ENCODE measurements at places on chromosomes 16 and 17.

GRCh38 chr16:4263504-4264436, 9.1 kb downstream of the TFAP4 start:
- DNase-seq, result no peak

GRCh38 chr16:31260136-31260931, 559 bp downstream of the ITGAM start:
- no peak for DNase-seq

DNA sequence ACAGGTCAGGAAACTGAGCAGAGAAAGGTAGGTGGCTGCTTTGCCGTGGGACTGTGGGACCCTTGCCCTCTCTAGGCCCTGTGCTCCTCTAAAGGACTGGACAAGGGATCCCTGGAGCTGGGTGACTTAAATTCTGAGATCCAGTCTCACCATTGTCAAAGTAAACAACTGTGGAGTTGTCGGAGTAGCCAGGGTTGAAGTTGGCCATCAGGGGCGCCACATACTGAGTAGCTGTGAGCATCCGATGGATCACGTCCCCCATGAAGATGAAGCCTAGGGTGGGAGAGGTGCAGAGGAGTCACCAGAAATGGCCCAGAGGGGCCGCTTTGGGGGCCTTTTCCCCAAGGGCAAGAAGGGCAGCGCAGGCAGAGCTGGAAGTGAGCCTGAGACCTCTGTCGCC, 43.5 kb downstream of the PLXDC1 start:
- no peak for DNase-seq

- no peak for DNase-seq
Observed at GRCh38 chr17:57902800-57903759, 52.1 kb downstream of the CUEDC1 start.

- no peak for DNase-seq
Observed at GRCh38 chr17:42596386-42596785, 12.8 kb downstream of the RETREG3 start.

DNA sequence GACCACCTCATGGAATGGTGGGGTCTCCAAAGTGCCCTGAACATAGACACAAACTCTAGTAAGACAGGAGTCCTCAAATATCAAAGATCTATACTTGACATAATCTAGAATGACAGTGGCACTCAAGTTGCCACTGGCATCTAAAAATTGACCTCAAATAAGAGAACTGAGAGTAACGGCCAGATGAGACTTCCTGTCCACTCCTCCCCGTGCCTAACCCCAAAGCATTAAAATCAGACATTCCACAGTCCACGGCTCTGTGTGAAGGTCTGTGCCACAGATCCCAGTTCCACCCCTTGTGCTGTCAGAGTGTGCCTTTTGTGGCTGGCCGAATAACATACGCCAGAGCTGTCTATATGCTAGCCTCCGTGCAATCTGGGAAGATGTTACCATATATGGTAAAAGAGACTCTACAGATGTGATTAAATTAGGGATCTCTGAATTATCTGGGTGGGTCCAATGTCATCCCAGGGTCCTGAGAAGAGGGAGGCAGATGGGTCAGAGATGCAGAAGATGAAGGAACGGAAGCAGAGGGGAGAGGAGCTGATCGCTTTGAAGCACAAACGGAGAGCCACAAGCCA, 21.0 kb upstream of the EVPL start:
- no peak for DNase-seq

DNA sequence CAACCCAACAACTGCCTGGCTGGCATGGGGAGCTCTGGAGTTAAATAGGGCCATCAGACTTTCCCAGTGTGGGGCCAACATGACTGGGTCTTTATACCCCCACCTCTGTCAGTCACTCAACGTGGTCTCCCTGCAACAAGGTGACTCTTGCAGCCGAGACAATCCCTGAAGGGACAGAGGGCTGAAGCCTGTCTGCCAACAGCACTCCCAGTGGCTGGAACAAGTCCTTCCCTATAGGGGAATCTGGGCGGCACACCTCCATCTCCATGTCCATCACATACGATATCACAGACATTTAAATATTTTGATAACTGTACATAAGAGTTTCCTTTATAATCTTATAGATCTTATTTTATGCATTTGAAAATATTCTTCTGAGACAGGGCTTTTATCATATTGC, 4.8 kb upstream of the MAPT start:
- DNase-seq, result no peak

- DNase-seq, result no peak
Observed at GRCh38 chr17:46092991-46093390, 93.9 kb downstream of the STH start.

DNA sequence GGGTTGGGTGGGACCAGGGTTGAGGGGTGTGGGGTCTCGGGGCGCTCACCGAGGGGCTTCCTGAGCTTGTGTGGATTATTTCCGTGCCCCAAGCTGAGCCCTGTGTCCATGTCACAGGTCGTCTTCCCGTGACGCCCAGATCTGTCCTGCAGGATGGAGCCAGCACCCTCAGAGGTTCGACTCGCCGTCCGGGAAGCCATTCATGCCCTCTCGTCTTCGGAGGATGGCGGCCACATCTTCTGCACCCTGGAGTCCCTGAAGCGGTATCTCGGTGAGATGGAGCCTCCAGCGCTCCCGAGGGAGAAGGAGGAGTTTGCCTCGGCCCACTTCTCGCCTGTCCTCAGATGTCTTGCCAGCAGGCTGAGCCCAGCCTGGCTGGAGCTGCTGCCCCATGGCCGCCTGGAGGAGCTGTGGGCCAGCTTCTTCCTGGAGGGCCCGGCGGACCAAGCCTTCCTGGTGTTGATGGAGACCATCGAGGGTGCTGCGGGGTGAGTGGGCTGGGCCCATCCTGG, 1.0 kb downstream of the TELO2 start:
- DNase-seq, result no peak

GRCh38 chr17:16911141-16911937, 60.6 kb downstream of the TNFRSF13B start:
- no peak for DNase-seq

- no peak for DNase-seq
Observed at GRCh38 chr17:78387977-78388941, 9.8 kb downstream of the PGS1 start.

DNA sequence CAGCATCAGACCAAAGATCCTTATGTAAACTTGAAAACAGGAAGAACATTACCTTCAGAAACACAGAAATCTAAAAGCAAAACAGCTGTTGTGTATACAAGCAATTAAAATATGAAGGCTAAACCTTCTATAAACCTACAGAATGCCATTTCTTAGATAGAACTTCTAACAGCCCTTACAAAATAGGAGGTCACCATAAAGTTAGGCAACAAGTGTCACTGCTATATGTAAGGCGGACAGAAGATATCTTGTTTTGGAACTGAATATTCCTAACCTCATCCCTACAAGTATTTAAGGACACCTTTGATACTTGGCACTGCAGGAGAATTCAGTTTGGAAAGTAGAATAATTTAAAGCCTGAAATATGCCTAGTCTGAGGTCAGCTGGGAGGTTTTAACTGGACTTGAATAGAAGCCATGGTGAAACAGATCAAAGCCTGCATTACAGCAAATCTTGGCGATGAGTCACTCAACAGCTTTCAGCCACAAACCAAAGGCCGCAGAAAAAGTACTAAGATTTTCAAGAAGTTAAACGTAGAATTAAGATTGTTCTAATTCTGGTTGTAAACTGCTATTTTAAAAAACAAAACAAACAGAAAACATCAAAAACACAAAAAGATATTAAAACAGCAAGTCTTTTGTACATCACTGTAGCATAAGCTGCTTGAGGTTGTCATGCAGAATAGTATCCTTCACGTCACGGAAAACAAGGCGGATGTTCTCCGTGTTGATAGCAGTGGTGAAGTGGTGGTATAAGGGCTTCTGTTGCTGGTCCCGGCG, 42.7 kb downstream of the GNA13 start:
- DNase-seq, result no peak

DNA sequence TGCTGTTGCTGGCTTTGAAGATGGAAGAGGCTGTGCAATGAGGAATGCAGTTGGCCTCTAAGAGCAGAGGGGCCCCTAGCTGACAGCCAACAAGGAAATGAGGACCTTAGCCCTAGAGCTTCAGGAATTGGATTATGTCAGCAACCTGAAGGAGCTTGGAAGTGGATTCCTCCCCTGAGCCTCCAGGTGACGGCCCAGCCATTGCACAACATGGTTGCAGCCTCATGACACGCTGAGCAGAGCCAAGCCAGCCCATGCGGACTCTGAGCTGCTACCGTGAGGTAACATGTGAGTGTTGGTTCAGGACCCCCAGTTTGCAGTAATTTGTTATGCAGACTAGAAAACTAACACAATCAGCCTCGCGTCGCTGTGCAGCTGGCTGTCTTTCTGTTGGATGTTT, 20.2 kb downstream of the CCDC42 start:
- DNase-seq, result no peak

DNA sequence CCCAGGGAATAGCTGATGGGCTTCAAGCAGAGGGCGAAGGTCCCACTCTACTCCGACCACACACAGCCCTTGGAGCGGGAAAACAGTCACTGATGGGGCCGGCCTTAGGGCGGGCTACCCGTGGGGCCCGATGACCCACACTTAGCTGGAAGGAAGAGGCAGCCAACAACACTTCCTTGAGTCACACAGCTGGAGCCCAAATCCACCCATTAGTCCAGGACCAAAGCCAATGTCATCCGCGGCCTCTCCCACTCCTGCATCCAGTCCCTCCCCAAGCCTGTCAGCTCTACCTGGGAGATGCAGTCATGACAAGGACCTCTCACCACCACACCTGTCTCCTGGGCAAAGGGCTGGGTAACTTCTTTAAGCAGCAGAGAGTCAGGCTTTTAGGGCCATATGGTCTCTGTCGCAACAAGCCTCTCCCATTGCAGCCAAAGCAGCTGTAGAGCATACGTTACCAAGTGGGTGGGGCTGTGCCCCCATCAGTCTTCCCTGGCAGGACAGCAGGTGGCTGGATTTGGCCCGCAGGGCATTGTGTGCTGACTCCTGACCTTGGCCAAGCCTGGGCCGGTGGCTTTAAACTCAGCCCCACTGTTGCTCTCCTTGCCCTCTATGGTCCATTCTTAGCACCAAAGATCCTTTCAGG, 110.7 kb downstream of the SOCS1 start:
- no peak for DNase-seq

- DNase-seq, result no peak
Observed at GRCh38 chr17:39221572-39221971, 4.2 kb downstream of the STAC2 start.

GRCh38 chr17:82414548-82415281, 3.4 kb upstream of the HEXD start:
- peak; percentile 55 for DNase-seq

DNA sequence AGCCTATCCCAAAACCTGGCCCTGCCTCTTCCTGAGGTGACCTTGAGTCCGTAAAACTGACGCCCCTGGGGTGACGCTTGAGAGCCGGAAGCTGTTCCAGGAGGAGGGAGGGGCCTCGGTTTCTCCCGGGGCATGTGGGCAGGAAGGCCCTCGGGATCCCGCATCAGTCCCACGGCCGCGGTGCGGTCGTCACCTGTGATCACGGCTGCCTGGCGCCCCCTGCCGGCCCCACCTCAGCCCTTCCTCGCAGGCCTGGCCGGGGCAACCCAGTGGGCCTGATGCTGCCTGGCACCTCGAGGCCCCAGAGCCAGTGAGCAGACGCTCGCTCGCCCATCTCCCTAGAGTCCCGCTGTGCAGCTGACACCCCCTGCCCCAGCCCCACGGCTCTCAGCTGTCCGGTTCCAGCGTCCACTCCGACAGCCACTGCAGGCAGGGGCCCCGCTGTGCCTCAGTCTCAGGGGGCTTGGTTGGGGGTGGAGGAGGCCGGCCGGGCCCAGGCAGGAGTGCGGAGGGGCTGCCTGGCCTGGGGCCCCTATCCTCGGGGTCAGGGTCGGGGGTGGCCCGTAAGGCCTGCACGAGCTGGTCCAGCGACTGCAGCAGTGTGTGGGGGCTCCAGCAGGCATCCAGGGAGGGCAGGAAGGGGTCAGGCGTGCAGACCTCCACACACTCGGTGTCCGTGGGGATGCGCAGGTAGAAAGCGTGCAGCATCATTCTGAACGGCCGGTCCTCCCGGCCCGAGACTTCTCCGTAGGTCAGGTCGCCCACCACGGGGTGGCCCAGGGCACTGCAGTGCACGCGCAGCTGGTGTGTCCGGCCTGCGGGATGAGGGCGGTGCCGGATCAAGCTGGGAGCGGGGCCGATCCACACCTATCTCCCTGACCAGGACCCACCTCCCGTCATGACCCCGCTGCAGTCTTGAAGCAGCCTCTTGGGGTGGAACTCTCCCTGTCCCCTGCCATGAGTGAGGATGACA, 2.3 kb downstream of the RPUSD1 start:
- DNase-seq, result peak; percentile 69

DNA sequence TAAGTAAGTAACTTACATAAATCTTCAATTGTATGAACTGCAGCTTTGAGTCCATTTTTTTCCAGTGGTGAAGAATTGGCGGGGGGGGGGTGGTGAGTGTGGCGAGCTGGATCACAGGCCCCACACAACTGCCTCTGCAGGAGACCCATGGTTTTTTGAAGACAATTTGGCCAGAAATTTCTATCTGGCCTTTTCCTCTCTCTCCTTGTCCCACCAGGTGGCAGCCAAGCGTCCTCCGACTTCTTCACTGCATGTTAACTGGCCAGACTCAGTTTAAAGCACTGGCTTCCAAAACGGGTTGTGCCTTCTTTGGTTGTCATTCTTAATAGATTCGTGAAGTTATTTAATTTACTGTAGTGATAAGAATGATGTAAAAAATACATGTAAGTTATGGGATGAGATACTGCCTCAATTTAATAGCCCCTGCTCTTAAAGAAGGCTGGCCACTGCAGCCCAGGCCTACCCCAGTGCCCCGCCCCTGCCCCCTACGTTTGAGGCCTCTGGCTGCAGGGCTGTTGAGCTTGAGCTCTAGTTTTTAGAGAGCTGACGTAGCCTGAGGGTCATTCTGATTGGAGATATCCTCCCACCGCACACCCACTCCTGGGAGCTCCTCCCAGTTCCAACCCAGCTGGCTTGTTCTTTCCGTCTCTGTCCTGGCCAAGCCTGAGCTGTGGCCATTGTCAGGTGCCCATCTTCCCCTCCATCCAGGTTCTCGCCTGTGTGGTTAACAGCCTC, 36.4 kb downstream of the AKAP1 start:
- no peak for DNase-seq

DNA sequence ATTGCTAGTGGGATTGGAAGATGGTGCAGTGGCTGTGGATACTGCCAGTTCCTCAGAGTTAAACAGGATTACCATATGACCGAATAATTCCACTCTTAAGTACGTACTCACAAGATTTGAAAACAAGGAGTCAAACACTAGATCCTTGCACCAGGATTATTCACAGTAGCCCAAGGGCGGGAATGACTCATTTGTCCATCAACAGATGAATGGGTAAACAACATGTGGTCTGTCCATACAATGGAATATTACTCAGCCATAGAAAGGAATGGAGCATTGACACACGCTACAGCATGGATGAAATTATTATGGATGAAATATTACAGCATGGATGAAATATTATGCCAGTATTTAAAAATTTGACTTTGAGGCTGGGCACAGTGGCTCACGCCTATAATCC, 9.1 kb upstream of the MAPK8IP3 start:
- no peak for DNase-seq

Measured in activated CD8-positive, alpha-beta memory T cell treated with anti-CD3 and anti-CD28 coated beads for 1 hour (primary cell).